NT2/D1 (cell line): ENCODE measurements at places on chromosomes 4 and X.

DNA sequence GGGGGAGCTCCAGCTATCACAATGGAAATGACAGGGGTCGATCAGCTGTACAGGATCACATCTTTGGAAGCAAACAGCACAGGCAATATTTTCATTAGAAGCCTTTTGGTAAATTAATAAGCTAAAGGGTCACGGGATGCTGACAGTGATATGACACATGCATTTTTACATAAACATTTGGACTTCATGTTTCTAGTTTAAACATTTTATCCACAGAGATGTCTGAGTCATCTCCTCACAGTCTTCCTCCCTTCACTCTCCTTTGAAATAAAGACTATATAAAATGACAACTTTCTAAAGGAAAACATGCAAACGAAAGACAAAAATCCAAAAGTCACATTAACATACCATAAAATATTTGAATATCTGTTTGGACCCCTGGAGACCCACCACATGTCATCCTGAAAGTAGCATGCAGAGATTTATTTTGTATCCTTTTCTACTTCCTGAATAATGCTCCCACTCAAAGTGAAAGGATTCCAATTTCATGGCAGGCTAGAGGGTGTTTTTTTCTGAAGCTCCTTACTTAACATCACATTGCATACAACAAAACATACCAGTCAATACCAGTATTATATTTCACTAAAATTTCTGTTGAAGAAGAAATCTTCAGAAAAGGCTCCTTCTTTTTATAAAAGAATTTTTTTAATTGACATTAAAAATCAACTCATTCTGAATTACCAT is 200.1 kb upstream of the PPARGC1A start:
- DNase-seq, result no peak

- no peak for DNase-seq
Measured at GRCh38 chr4:108224611-108225053, 55.9 kb upstream of the LEF1 start.

DNA sequence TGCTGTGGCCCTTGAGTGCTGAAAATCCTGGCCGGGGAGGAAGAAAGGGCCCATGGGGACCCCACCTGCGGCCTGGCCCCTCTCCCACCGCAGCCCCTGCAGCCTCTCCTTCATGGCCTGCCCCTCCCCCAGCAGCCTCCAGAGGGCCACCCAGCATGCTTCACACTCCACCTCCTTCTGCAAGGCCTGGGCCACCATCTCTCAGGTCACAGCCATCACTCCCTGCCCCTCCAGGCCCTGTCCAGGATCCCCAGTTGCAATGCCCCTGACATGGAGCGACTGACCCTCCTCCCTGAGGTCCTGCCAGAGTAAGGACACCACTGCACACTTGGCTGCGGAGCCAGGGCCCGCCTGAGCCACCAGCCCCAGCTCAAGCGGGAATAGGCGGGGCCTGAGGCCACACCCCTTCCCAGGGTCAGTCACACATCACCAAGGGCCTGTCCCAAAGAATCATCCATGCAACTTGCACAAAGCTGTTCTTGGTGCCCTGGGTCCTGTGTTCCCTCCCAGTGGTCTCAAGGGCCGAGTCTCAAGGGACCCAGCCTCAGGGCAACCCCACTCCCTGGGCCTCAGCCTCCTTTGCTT is 32.9 kb downstream of the CCNQ start:
- no peak for DNase-seq

DNA sequence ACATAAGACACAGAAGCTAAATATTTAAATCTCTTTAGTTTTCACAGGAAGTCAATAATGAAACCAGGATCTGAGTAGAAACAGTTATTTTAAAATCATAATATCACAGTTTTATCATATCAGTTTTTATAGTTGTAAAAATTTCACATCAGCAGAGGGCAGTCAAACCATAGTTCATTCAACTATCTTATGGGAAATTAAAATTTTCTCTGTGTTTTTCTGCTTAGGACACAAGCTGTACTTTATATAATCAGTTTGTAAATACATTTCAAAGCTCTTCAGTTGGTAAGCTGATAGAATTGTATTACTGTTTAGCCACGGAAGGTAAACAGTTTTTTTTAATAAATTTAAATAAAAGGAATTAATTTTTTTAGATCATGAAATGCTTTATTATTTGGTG is 204.8 kb upstream of the NUDT6 start:
- DNase-seq, result no peak

- no peak for DNase-seq
Measured at GRCh38 chr4:24197955-24198354, 308.1 kb upstream of the PPARGC1A start.

- no peak for DNase-seq
Measured at GRCh38 chr4:138562544-138562991, 320.4 kb upstream of the SLC7A11 start.

DNA sequence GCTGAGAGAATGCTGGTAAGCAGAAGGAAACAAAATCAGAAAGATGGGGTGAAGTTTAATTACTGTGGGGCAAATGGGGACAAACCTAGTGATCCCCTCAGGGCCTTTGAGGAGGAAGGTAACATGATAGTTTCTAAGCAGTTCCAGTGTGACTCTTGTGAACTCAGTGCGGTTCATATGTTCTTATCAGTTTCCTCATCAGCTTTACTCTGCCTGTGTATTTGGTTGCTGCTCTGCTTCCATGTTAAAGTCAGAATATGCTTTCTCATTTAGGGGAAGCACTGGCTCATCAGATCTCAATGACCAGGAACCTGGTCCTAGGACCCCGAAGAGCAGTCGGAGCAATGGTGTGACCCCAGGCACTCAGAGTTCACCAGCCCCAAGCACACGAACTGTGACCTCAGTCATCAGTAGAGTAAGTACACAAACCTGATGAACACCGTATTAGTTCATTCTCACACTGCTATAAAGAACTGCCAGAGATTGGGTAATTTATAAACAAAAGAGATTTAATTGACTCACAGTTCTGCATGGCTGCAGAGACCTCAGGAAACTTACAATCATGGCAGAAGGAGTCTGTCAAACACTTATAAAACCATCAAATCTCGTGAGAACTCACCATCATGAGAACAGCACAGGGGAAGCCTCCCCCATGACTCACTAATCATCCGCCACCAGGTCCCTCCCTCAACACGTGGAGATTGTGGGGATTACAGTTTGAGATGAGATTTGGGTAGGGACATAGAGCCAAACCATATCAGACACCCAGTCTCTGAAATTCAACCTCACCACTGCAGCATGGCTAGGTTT is 83.0 kb downstream of the SYTL5 start:
- no peak for DNase-seq

DNA sequence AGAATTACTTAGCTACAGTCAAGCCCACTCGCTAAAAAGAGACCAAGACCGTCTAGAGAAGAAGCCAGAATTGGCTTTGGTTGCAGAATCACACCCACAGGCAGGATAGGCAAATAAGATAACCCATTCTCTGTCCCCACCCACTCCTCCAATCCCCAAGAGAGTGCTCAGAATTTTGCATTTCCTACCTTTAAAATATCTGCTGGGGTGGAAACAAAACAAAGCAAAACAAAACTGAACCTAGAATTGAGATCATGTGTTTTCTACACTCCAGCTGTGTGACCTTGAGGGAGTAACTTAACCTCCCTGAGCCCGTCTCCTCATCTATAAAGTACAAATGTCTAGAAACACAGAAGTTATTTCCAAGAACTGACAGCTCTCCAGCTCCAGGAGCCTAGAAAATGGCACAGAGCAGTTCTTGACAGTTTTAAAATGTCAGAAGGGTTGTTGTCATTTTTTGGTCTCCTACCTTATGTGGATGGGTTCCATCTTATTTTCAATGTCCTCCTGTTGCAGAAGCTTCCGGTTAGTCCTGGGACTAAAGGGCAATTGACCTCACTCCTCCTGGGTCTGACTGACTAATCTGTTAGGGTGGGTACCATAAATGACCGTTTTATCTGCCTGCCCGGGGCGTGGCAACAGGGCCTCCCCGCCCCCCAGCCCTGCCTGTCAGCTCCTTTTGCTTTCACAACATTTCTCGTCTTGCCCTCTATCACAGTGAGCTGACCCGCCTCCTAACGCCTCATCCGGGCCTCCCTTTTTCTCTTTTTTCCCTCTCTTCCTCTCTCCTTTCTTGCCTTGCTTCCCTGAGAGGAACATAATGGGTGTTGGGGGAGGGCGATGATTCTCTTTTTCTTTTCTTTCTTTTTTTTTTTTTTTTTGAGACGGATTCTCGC is 114.0 kb downstream of the RBM47 start:
- no peak for DNase-seq

DNA sequence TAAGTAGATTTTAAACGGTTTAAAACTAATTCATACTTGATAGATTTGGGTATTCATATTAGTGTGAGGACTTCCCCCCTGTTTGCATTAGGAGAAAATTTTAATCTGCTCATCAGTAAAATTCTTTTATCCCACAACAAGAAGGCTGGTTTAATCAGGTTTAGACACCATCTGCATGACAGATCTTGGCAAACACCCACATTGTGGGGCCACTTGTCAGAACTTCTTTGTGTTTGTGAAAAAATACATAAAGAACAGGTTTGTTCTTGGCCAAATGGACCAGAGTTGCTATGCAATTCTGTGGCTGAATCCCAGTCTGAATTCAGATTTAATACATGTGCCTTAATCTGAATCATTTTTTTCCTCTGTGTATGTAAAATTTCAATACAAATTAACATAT is 121.1 kb downstream of the REPS2 start:
- no peak for DNase-seq

DNA sequence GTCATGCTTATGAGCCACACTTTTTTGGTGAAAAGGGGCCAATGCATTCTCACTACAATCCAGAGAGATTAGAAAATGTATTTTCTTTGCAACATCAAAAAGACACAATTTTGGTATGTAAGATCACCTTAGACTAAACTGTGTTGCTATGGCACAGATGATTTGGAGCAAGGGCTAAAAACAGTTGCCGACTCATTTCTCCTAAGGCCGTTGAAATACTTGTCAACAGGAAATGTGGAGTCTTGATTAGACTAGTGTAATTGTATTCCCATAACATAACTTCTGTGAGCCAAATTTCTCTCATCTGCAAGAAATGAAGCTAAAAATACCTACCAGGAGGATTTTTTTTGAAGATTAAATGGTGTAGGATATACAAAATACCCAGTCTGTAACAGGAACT is 2547.7 kb downstream of the ARAP2 start:
- no peak for DNase-seq

- DNase-seq, result no peak
Measured at GRCh38 chr4:101156619-101157310, 190.6 kb downstream of the PPP3CA start.

DNA sequence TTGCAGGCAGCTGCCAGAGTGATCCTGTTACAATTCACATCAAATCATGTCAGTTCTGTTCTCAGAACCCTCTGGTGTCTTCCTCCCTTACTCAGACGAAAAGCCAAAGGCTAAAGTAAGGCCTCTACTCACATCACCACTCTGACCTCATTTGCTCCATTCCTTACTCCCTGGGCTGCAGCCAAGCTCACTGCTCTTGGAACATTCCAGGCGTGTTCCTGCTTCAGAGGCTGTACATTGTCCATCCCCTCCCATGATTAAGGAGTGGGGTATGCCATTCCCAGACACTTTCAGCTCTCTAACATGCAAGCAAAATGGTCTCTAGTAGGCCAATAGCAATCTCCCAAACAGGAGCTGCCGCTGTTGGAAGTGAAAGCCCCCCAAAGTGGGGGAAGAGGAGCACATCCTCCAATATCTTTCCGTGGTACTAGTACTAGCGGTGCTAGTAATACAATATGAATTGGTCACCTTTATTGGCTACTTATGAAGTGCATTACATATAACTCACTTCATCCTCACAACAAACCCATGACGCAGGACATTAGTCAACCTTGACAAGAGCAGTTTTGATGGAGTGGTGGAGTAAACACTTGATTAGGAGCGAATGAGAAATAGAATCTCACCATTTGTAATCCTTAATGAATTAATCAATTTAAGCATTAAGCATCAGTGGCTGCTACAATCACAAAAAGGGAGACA is 15.0 kb downstream of the GAB3 start:
- DNase-seq, result no peak

DNA sequence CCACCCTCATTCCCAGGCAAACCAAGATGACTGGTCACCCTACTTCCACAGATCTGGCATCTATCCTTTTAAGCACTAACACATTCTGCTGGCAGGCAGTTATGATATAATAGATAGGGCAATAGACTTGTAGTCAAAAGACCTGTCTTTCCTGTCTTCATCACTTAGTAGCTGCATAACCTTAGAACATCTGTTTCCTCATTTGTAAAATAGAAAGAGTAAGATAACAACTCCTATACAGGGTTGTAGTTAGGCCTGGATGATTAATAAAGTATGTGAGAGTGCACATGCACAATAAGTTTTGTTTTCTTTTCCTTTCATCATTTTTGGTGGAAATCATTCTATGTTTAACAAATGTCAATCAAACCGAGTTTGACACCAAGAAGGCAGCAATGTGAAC is 72.1 kb downstream of the GPR82 start:
- DNase-seq, result no peak

DNA sequence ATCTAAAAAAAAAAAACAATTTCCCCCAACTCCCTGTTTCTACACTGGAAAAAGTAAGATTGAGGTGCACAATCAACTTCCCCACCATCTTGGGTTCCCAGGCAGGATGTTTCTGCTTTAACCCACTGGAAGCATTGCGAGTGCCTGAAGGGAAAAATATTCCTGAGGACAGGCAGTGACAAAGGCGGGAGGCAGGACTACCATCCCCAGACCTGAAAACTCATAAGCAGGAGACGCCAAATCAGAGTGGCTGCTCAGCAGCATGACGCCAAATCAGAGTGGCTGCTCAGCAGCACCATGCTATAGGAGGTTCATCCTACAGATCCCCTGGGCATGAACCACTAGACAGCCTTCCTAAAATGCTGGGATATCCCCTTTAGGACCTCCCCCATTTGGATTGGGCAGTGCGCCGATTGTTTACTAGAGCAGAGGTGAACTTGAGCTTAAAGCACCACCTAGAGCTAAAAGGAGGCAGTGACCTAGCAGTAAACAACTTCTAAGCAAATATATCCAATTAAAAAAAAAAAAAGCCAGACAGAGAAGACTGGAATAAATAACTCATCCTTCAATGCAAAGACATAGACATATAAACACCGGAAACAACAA is 35.0 kb upstream of the GK start:
- peak; percentile 1 for DNase-seq

- no peak for DNase-seq
Measured at GRCh38 chr4:1644891-1645657, 39.0 kb downstream of the FAM53A start.

- peak; percentile 58 for DNase-seq
Measured at GRCh38 chrX:30735839-30736238, 82.6 kb downstream of the GK start.

DNA sequence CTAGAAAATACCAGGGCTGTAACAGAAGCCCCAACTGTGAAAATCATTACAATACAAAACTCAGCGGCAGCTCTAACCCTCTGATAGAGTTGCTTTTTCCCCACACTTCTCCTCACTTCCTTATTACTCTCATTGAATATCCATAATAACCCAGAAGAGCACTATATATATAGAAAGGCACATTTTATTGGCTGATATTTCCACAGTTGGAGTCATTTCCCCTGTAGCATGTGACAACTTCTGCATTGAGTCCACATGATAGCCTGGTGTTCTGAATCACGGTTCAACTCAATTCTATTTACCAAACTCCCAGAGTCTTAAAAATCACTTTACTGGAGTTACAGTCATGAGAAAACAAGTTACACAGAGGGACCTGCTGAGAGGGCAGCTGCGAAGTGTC is 46.6 kb upstream of the NWD2 start:
- no peak for DNase-seq

- no peak for DNase-seq
Measured at GRCh38 chrX:113892401-113892800, 691.5 kb upstream of the HTR2C start.
